ENCODE measurements at places on chromosomes 2 and 18.

- no peak for DNase-seq
Measured at GRCh38 chr2:147451902-147452515, 392.8 kb upstream of the ACVR2A start.

DNA sequence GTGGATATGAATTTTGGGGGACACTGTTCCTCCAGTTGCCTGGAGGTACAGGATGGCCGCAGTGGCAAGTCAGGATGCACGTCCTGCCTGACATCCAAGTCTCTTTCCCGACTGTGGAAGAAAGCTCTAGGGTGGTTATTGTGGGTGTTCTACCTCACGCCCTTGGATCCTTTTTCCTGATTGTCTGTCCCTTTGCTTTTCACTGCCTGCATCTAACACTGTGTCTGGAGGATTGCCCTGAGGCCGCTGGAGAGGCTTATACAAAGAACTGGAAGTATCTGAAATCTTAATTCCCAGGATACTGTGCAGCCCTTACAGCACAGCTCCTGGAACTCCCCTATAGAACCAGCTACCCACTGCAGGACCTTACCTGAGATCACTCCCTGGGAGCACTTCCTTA, 250.5 kb downstream of the TFCP2L1 start:
- no peak for DNase-seq

GRCh38 chr2:15811367-15811766, 129.0 kb upstream of the MYCN start:
- DNase-seq = no peak

GRCh38 chr2:233354500-233354924, 218 bp downstream of the DGKD start:
- DNase-seq = no peak

DNA sequence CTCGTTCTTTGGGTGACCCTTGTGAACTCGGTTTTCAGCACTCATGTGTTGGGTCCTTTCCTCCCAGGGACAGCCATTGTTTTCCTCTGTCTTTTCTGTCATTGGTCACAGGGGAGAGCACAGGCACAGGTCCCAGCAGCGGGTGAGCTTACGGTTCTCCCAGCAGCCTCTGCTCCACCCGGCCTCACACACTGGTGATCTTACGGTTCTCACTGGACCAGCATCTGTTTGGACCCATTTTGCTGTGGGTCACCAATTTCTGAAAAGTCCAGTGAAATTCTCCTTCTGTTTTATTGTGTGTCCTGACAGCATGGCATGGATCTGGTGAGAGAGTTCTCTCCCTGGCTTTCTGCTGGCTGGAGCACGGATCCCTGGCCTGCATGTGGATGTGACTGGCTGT, 49.8 kb upstream of the ANKRD62 start:
- no peak for DNase-seq
